NCI-H345 (cell line): ENCODE measurements at places on chromosomes 3 and 15.
A peak's percentile ranks its signal among the peaks of the same experiment; 100 is the strongest.

DNA sequence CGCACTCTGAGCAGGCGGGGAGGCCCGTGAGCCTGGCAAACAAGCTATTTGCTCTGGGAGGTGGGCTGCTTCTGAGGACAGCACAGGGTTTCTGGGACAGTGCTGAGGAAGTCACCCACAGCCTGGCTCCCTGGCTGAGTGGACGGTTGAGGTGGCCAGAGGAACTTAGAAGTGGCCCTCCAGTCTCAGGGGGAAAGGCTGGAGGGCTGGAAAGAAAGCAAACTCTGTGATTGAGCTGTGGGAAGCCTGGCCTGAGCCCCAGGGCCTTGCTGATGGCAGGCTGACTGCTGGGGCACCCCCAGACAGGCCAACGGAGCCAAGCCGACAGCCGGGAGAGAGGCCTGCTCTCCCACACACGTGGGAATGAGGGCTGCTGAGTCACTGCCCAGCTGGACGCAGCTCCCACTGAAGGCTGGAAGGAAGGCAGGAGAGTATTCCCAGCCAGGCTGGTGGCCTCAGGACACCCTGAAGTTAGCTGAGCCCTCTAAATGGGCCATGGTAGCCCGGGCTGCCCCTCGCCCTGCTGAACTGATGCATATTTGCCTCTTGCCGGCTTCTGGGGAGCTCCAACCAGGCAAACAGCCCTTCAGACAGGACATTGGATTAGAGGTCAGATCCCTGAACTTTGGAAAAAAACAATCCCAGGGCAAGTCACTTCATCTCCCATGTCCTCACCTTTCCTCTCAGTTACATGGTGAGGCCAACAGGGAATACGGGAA, 98.0 kb upstream of the TLE3 start:
- DNase-seq = no peak

DNA sequence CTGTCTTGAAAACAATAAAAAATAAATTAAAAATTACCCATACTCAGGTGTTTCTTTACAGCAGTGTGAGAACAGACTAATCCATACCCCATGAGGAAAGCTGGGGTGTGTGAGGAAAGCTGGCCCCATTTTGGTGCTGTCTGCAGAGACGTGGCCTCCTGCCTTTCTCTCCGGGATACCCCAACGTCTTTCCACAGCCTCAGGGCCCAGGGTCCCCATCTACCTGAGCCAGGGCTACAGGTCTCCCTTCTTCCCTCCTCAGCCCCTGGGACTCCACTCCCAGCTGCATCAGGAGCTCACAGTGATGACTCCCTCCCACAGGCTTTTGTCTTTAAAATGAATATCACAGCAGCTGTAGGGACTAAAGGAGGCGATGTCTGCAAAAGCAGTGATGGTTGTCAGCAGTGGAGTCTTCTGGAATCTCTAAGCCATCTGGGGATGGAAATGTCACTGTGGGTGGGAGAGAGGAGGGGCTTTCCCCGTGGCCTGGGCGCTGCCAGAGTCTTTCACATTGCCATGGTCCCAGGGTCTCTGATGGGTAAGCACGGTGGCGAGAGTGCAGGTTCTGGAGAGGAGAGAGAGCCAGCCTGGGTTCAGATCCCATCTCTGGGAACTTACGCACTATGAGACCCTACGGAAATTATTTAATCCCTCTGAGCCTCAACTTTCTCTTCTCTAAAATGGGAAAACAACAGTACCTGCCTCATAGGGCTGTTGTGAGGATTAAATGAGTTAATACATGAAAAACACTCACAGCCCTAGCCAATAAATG, 259.3 kb downstream of the PLCL2 start:
- no peak for DNase-seq

- no peak for DNase-seq
These were observed 483.2 kb upstream of the TBL1XR1 start for GRCh38 chr3:177680472-177680821.

DNA sequence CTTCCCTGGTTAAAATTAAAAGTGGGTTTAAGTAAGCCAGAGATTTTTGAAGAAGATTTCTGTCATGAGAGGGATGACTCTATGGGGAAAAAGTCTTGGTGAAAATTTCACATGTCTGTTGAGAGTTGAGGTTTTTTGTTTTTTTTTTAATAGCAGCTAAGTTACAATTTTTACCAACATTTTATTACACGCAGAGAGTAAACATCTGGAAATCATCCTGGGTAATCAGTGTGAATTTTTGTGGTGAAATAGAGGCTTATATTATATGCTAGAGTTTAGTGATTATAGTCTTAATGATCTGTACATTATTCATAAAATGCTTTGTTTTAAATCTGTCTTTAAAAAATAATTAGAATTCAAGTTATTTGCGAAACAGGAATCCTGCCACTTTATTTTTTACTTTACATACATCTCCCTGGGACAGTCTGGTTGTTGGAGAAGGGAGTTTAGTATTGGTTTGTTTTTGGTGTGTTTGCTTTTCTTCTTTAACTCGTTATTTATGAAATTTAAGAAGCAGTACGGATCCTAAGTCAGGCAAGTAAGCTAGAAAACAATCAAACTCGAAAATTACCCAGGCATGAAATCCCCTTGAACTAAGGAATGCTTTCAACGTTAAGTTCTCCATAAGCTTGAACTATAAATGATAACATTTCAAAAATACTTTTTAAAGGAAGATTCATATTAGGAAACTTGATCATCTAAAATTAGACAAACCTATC, 143.4 kb upstream of the TSC22D2 start:
- DNase-seq = no peak

GRCh38 chr3:104947943-104948342, 418.8 kb upstream of the ALCAM start:
- DNase-seq = no peak

DNA sequence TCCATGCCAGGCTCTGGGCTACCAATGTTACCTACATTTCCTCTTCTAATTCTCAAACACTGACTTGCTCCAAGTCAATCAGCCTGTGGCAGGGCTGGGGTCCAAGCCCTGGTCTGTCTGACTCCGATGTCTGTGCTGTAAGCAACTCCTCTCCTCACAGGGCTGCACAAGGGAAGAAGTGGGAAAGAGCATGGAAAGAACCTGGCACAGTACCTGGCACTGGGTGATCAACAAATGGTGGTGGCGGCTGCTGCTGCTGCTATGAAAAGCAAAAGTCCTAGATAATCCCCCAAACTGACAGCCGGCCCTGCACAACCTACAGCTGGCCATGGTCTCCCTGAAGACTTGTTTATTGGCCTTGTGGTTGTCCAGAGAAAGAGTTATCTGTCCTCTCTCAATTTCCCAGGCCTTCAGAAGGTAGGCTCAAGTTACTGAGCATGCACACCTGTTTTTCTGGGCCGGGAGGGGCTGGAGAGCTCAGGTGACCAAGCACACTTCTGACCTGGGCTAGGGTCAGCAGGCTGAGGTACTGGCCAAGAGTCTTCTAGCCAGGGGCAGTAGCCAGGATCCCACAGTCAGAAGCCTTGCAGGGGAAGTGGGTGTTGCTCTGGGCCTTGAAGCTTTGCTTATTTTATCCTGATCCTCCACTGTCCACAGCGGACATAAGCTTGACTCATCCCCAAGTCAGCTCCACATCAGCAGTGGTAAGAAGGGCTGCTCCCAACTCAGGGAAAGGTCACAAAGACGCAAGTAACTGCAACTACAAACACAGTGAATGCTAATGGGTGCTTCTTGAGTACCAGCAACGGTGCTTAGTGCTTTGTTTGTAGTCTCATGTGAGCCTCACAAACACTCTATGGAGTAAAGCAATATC, 35.3 kb upstream of the KY start:
- no peak for DNase-seq

DNA sequence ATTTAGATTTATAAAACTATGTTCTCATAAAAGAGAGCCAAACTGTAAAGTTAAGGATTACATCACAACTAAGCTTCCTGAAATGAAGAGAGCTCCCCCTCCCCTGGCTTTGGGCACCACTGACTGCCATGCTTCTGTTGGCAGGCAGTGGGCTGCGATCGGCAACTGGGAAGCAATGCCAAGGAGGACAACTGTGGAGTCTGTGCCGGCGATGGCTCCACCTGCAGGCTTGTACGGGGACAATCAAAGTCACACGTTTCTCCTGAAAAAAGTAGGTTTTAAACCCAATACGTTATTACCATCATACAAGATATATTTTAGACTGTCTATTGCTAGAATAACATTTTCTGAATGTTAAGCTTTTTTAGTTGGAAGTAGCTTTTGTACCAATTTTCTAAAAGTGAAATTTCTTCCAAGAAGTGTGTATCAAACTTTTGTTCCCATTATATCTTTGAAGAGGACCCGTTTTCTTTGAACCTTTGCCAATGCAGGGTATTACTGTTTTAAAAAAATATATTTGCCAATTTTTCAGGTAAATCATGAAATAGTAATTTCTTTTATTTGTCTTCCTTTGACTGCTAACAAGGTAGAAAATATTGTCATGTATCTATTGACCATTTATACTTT, 184.1 kb downstream of the ADAMTSL3 start:
- no peak for DNase-seq

GRCh38 chr3:127751782-127752181, 70.5 kb downstream of the MGLL start:
- no peak for DNase-seq

GRCh38 chr3:108662142-108662738, 72.7 kb downstream of the DZIP3 start:
- peak; percentile 35 for DNase-seq

- DNase-seq = no peak
These were observed 72.0 kb upstream of the MAP4 start for GRCh38 chr3:48088056-48088748.

DNA sequence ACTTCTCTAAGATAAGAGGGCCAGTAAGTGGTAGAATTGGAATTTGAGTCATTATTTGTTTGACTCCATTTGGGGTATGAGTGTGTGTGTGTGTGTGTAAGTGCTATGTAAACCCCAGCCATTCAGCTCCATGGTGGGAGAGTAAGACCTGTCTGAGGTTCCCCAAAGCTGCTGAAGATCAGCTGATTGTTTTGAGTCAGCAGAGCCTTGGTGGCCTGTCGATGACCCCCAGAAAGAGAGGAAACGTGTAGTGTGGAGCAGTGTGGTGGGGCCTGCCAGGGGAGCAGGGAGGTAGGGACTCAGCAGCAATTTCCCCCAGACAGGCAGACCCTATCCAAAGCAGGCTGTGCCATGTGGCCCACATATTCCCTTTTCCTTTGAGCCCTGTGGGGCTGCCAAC, 5.3 kb downstream of the DVL3 start:
- no peak for DNase-seq

DNA sequence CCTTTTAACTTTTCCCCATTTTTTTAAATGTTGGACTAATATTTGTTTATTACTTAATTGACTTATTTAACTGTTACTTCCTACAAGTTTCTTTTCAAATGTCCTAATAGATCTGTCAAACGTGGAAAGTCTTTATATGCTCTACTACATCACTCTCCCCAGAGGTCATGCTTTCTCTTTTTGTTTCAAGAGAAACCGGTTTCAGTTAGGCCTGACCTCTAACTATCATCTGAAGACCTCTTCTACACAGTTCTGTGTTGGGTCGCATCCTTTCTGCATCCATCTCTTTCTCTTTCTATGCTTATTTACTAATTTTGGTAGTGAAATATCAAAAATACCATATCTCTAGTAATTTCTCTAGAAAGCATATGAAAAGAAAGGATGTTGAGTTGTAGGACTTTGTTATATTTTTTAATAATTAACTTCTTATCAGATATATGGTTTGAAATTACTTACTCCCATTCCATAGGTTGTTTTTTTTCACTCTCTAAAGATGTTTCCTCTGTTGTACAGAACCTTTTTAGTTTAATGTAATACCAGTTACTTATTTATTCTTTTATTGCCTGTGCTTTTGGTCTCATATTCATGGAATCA, 781.2 kb upstream of the ARPP21 start:
- DNase-seq = no peak

- no peak for DNase-seq
These were observed 8.0 kb downstream of the EPHB1 start for GRCh38 chr3:134803051-134803505.

GRCh38 chr15:69758291-69758771, 305.7 kb downstream of the RPLP1 start:
- no peak for DNase-seq

GRCh38 chr15:75923756-75924155, 20.1 kb downstream of the FBXO22 start:
- DNase-seq = no peak

DNA sequence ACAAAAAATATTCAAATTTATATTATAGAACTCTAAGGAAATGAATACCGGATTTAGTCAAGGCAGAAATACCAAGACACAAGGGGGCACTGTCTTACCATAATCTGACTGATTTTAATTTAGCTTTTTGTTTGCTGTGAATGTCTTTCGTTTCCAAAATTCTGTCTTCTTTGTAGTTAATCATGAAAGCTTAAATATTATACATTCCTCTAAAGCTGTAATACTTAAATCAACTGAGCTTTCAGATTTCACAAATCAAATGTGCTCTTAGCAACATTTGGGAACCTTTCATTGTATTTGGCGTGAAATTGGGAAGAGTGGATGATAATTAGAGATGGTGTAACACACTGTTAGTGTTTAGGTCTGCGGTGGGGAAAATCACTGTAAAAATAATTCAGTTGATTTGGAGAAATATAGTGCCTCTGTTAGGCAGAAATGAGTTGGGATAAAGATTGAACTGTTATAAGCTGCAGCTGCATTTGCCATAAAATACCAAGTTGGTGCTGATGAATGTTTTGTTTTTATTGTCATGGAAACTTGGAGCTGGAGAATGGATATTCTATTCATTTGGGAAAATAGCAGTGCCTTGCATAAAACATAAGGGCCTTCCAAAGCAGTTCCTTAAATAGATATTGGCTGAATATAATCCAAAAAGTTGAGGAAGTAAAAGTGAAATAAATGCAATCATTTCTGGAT, 228.2 kb downstream of the TCF12 start:
- peak; percentile 53 for DNase-seq

- no peak for DNase-seq
These were observed 339.3 kb downstream of the NSUN3 start for GRCh38 chr3:94402126-94402525.

- DNase-seq = peak; percentile 51
These were observed 1.7 kb downstream of the RORA start for GRCh38 chr15:61227269-61227949.

DNA sequence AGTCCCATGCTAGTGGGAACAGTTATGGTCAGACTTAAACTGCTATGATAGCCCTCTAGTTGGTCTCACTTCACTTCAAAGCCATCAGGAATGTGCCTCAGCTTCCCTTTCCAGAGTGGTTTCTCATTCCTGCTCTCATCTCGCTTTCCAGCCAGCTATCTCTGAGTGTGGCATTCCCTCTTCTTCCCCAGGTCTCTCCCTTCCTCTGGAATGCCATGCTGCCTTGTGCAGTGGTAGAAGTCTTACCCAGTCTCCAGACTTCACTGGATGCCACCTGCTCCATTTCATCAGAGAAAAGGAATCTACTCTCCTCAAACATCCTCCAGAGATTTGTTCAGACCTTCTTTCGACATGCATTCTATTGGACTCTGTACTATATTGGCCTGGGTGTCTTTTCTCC, 83.0 kb downstream of the AGBL1 start:
- DNase-seq = no peak

DNA sequence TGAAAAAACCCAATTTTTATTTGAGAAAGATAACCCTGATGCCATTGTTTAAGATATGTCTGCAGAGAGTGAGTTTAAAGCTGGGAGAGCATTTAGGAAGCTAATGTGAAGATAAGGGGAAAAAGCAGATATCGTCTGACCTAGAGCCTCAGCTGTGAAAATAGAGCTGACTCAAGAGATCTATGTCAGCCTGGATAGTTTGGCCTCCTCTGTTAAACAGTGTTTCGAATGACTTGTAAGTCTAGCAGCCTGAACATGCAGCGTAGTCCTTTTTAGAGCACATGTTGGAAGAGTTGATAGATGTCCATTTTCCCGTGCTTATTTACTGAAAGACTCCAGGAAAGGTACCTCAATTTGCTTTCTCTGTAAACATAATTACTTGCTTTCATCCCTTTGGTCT, 48.1 kb downstream of the ALCAM start:
- no peak for DNase-seq
